Endodermal cell (in vitro differentiated cells): ENCODE measurements at places on chromosomes 2 and 18.

DNA sequence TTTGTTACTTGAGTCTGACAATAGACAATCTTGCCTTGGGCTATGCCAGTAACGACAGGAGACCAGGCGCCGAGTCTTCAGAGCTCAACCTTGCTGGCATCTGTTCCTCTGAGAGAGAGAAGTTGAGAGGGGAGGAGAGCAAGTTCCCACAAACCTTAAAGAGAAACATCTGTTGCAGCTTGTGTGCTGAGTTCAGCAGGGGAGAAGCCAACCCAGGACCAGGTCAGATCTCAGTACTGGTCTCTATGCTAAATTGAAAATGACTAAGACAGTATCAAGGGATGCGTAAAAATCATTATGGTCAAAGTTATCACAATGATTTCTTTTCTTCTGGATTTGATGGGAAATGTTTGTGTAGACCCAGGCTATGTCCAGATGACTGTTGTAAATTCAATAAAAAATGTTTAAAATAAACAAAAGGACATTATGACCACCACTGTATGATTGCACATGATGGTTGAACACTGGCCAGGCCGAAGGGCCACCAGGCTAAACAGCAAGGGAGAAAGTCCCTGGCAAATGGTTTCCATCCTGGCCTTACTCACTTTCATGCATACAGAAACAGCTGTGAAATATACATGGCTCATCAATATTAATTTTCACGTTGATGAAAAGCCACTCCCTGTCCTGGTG, 100.3 kb upstream of the PMAIP1 start:
- no peak for DNase-seq

GRCh38 chr2:177262092-177262491, 2.4 kb downstream of the NFE2L2 start:
- DNase-seq = no peak

- no peak for DNase-seq
These were observed 19.3 kb downstream of the TMEM247 start for GRCh38 chr2:46498681-46499080.

GRCh38 chr2:40228310-40228709, 223.6 kb downstream of the SLC8A1 start:
- DNase-seq = no peak

DNA sequence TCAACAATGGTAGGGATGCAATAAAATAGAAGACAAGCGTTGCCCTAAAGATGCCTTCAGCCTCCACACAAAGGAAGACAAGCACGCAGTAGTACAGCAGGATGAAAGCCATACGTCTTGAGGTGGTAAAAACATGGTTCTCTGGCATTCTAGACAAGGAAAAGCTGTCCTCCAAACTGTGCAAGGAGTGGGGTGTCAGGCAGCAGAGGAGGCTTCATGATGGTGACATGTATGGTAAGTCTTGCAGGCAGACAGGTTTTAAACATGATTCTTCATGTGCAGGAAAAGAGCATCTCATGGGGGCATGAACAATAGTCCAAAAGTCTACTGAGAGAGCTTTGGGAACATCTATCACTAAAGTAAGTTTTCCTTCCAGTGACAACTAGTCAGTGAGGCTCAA, 241.8 kb downstream of the STK39 start:
- DNase-seq = no peak

DNA sequence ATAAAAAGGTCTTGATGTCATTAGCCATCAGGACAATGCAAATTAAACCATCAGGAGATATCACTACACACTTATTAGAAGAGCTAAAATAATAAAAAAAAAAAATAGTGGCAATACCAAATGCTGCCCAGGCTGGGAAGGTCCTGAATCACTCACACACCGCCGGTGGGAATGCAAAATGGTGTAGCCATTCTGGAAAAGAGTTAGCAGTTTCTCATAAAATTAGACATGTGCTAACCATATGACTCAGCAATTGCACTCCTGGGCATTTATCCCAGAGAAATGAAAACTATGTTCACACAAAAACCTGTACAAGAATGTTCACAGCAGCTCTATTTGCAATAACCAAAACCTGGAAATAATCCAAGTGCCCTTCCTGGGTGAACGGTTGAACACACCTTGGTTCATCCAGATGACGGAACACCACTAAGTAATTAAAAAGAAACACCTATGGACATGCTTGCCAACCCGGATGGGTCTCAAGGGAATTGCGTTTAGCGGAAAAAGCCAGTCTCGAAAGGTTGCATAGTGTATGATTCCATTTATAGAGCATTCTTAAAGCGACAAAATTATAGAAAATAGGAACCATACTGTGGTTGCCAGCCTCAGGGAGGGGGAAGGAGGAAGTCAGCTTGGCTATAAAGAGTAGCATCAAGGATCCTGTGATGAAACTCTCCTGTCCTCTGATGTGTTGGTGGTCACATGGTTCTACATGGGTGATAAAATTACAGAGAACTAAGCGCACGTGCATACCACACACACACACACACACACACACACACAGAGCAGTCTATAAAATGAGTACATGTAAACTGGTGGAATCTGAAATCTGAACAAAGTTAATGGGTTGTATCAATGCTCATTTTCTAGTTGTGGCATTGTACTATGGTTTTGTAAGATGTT, 4.6 kb downstream of the MBP start:
- no peak for DNase-seq

DNA sequence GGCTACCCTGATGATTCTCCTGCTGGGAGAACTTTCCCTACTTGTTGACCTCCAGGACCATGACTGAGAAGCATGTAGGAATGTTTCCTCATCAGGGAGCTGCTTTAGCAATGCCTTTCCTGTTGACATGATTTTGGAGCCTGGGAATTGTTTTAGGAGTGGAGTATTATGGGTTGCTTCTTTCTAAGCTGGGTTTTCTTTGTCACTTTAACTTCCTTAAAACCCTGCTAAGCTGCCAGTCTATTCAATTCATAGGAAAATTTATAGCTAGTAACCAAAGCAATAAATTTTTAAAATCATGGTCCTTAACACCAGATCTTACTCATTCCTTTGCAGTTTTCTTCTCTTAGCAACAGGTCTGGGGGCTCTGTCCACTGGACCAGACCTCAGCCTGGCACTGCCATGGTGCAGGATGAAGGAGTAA, 125.6 kb upstream of the TACR1 start:
- DNase-seq = no peak

DNA sequence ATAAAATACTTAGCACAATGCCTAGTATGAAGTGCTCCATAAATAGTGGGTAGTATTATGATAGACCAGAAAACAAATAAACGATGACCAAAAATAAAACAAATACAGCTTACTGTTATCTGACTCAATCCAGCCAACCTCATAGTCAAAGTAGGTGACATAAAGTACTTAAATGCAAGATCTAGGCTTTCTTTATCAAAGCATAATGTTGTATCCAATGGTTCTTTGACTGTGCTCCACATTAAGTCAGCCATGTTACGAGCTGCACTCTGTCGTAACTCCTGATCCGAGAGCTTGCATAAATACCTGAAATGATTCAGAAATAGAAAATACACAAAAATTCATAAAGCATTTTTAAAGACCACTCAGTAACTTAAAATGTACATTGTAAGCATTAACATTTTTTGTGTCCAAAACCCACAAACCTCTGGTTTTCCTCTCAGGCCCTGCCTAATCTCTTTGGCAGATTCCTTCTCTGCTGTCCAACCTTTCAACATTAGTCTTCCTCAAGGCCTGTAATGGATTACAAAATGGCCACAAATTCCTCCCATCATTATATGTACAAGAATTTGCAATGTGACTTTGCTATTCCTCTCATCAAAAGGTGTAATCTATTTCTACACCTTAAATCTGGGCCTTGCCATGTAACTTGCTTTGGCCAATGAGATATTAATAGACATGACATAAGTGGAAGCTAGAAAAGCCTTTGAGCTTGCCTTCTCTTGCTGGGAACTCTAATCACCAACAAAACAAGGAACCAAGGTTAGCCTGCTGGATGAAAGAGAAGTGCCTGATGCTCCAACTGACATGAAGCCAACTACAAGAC, 90.6 kb downstream of the USP34 start:
- DNase-seq = no peak

DNA sequence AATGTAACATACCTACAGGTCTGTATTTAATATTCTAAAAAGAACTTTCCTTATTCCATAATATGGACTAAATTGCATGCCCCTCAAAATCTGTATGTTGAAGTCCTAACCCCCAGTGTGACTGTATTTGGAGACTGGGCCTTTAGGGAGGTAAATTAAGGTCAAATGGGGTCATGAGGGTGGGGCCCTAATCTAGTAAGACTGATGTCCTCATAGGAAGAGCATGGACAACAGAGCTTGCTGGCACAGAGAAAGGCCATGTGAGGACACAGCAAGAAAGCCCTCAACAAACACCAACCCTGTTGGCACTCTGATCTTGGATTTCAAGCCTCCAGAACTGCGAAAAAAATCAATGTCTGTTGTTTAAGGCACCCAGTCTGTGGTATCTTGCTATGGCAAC, 18.6 kb downstream of the SF3B1 start:
- no peak for DNase-seq

DNA sequence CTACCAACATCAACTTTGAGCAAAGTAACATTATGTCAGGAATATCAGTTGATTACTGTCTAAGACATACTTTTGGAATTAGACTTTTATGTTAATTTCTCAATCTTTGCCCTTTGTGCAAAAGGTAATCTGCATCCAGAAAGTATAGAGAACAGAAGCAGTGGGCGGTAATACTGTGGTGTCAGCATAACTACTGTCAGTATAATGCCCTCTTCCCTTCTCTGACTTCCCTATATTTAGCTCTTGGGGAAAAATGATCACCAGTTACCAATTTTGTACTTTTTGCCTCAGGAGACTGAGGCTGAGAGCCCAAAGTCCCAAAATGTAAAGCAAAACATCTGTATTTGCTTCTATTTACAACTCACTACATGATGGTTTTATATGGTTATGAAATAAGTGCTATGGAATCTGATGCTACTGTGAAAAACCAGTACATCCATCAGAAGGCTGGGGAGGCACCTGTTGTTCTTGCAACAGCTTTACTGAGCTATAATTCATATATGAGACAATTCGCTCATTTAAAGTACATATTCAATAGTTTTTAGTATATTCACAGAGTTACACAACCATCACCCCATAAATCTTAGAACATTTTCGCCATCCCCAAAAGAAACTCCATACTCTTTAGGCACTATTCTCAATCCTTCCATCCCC, 51.3 kb upstream of the CD302 start:
- DNase-seq = no peak

DNA sequence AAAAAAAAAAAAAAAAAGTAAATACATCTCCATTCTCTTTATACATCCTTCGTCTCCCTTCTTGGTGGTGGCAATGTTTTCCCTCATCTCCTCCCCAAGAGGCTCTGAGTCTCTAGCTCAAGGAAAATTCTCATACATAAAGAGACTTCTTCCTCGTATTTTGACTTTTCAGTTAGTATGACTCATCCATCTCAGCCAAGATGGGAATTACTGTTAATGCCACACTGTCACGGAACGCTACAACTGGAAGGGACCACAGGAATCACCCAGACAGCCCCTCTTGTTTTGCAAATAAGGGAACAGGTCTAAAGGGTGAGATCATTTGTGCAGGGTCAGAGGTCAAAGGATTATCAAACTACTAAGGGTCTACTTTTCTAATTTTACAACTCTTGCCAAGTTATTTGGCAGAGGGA, 19.5 kb downstream of the NFE2L2 start:
- DNase-seq = peak; percentile 63

DNA sequence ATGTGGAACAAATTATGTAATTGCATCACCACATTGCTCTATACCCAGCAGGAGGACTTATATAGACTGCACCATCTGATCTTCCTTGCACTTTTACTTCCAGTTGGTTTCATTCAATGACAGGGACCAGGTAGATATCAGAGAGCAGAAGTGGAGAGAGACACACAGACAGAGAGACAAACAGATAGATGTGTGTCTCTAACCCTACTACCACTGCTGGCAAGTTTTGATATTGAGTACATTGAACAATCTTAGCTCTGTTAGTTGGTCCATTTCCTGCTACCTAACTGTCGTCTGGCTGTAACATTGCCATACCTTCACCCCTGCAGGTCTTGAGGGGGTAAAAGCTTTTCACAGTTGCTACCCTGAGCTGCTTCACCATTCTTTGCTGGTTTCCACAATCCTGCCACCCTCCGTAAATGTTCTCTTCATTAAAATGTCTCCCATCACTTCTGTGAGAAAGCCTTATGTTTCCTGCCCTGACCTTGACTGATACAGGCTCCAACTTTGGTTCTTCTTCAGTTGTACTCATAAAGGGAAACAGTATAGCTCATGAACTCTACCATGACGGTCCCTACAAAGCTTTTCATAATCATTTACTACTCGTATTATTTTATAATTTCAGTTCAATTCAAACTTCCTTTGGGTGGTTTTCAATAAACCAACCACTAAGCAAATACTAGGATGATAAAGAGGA, 62.3 kb upstream of the ITGA4 start:
- DNase-seq = no peak

- no peak for DNase-seq
These were observed 38.0 kb upstream of the GPD2 start for GRCh38 chr2:156398176-156398575.

DNA sequence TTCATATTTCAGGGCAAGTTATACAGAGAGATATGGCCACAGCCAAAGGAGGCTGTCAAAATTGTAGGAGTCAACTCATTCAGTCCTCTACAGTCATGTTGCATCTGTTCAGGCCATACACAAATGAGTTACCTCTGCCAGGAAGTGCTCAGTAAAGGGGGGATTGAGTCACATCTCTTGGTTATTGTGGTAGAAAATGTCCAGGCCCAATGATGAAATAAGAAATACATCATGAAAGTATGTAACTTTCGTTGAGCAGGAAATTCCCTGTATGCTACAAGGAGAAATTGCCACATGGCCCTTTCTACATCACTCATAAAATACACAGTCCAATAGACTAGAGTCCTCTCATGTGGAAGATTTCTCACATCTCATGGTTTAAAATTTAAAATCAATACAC, 103.9 kb upstream of the COL3A1 start:
- DNase-seq = no peak

DNA sequence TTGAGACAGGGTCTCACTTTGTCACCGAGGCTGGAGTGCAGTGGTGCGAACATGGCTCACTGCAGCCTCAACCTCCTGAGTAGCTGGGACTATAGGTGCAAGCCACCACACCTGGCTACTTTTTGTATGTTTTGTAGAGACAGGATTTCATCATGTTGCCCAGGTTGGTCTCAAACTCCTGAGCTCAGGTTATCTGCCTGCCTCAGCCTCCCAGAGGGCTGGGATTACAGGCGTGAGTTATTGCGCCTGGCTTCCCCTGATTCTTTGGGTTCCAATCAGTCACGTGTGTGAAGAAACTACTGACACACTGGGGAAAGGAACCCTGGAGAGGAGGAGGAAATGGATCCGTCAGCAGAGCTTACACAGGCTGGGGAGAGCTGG, 22.3 kb upstream of the RAB10 start:
- DNase-seq = no peak

DNA sequence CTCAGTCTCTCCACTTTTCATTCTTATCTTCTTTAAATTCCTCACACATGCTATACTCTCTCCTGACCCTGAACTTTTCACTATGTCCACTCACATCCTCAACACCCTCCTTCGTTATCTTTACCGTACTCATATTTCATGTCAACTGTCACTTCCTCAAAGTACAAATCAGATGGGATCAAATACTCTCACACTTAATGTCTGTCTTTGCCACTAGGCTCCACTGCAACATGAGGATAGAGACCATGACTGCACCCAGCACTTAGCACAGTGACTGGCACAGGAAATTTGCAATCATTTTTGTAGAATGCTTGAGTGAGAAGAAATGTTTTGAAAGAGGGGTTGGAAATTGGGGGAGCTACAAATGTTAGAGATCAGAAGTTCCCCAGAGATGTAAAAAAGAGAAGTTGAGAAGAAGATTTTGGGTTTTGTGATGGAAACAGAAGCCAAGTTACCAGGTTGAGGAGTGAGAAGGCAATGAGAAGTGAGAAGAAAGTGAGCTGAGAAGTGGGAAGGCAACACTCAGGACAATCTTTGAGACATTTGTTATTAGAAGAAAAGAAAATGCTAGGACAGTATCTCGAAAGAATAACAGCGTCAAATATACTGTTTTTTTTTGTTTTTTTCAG, 87.0 kb downstream of the CCDC141 start:
- DNase-seq = no peak
